GM12864 (cell line): ENCODE measurements at places on chromosomes 2 and 18.
A peak's percentile ranks its signal among the peaks of the same experiment; 100 is the strongest.

DNA sequence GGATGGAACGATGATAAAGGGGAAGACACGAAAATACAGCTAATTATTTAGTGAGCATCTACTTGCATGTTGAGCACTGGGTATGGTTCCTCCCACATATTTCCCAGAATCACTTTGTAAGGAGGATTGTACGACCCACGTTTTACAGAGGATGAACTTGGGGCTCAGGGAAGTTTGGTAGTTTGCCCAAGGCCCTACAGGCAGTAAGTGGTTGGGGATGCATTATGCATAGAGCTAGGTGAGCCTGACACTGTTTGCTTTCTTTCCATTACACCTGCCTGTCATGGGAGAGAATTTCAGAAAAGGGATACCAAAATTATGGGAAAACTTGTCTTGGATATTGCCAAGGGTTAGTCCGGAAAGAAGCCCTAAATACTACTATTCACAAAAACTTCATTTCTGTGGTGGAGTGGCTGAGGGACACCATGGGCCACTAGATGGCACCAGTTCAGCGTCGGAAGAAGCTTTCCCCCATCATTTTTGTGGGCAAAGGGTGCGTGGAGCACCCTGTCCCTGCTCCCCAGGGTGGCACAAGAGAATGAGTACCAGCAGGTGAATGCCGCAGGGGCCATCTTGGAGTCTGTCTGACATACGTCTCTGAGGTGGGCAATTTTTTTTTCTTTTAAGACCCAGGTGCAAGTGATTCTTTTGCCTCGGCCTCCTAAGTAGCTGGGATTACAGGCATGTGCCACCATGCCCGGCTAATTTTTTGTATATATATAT, 23.5 kb upstream of the C18orf32 start:
- DNase-seq = no peak

DNA sequence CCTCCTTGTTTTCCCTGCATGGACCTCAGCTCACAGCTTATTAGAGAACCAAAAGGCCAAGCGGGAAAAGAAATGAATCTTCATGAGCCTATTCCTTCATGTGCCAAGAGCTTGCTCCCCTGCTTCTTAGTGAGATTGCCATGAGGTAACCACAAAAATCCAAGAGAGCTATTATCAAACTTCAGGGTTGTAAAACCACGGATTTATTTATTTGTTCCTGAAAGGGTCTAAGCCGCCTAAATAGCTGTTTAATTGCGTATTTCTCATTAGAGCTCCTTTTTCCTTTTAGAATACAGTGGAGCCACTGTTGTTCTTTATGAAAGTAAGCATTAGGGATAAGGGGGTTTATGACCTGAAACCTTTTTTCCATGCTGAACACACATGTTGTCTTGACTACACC, 58.0 kb downstream of the SRD5A2 start:
- DNase-seq = no peak

DNA sequence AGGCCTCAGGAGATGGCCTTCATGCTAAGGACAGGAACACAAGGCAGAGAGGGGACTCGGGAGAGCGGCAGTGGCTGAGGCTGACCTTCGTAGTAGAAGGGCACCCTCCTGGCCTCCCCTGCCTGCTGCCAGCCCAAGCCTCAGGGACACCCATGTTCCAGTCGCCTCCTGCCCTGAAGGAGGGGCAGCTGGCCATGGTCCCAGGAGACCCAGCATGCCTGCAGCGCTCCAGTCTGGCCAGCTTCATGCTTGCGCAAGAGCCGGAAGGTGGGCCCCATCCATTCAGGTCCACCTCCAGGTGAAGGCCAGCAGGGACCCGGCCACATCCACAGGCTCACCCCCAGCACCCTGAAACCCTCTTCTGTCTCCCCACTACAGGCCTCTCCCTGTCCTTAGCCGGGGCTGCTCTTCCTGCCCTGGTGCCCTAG, 35.0 kb downstream of the BIN1 start:
- DNase-seq = no peak

DNA sequence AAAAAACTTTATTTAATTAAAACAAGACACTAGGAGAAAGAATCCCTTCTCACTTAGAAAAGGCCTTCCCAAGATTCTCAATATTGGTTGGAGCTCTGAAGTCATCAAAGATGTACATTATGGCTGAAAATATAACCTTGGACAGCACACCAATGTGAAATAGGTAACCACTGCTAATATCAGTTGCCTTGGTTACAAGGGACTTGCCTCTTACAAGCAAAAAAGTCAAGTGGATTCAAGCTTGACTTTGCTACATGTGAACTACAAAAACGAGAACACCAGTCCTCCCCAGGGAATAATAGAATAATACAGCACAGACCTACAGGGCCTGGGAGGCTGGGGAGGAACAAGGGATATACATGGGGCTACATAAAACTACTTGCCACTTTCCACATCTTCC, 46.1 kb downstream of the NABP1 start:
- DNase-seq = no peak

DNA sequence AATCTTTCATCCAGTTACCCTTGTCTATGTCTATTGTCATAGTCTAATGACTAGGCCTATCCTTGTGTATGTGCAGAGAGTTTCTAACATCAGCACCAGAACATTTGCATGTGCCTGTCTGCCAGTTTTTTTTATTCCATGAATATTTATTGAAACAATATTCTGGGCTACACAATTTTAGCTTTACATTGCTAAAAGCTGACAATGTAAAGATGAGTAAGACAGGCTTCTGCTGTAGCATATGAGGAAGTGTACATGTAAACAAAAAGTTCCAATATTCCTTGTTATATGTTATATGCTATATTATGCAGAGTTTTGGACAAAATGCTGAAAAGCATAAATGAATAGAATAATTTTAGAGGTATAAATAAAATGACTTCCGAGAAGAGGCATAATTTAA, 357.7 kb downstream of the NYAP2 start:
- DNase-seq = no peak

- DNase-seq = no peak
Measured at GRCh38 chr2:26245231-26245732, 543 bp downstream of the HADHB start.

- DNase-seq = no peak
Measured at GRCh38 chr18:52287151-52287550, 52.8 kb upstream of the DCC start.

- no peak for DNase-seq
Measured at GRCh38 chr18:69567813-69568488, 167.3 kb downstream of the DOK6 start.

- no peak for DNase-seq
Measured at GRCh38 chr2:24510771-24511170, 19.7 kb downstream of the NCOA1 start.

GRCh38 chr2:16756831-16757644, 91.4 kb upstream of the CYRIA start:
- DNase-seq = peak; percentile 44

- DNase-seq = no peak
Measured at GRCh38 chr2:155054712-155055111, 356.2 kb downstream of the KCNJ3 start.

DNA sequence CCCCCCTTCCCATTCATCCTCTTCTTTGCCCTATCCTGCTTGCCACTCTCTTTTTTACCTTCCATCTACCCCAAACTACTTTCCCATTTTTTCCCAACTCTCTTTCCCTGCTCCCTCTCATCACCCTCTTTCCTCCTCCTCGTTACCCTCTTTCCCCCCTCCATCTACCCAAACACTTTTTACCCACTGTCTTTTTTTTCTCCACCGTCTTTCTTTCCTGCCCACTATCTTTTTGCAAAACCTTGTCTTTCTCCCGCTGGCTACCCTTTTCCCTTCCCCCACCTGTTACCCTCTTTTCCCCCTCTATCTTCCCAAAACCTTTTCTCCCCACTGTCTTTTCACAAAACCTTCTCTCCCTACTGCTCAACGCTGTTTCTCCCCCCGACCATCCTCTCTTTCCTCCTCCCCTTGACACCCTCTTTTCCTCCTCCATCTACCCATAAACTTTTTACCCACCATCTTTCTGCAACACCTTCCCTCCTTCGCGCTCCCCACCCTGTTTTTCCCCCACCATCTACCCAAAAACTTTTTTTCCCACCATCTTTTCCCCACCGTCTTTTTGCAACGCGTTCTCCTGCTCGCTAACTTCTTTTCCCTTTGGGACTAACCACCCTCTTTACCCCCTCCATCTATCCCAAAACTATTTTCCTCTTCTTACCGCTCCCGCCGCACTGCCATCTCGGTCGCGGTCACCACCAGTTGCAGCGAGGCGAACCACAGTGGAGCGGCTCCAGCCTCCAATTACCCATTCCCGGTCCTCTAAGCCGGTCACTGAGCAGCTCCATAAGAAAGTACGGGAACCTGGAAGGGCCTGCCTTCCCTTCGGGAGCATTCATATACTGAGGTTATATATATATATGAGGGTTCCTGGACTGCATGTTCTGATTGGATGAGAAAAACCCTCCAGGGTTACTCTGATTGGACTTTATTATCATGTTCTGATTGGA, 15.0 kb downstream of the CCDC74A start:
- DNase-seq = no peak

DNA sequence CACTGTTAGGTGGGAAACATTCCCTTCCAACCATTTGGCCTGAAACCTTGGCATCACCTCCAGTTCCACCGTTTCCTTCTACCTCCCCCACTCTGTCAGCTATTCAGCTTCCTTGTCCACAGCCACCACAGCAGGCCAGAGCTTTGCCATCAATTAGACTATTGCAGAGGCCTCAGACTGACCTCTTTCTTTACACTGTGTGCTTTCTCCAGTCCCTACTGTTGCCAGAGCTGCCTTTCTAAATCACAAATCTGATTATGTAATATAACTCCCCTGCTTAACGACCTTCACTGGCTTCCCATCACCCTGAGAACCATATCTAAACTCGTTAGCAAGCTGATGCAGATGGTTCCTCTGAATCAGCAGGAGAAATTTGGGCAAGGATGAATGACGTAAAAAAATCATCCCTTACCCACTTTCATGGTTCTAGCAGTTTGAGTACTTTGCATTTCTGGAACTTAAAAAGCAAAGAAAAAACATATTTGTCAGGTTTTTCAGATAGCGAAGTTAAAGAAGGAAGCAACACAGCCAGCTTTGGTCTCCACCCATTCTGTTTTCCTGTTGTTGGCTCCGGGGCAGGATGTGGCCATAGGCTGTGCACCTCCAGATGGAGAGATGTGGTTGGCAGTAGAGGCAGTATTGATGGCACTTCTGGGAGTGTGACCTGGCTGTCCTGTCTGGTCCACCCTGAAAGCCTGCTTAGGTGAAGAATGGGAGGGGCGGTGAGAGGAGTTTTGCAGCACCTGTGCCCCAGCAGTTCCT, 422.1 kb downstream of the PARD3B start:
- DNase-seq = no peak

- DNase-seq = no peak
Measured at GRCh38 chr18:379681-380330, 112.0 kb upstream of the THOC1 start.

DNA sequence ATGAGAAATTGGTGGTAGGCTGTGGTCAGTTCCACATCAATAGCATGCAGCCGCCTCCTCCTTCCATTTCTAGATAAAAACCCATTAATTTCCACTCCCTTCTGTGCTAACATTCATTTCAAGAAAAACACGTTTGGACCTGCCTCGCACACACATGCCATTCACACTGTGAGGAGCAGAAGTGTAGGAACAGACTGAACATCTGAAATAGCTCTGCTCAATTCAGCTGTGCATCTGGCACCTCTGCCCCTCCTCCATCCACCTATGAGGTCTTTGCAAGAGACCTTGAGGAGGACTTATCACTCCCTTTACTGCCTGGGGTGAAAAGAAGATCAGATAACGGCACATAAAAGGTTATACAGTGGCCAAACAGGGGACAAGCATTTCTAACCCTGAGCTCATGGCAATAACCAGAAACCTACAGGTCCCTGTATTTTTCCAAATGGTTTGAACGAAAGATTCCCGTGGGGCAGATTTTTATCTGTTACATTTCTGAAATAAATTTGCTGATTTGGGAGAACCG, 30.8 kb upstream of the LRP2 start:
- no peak for DNase-seq

DNA sequence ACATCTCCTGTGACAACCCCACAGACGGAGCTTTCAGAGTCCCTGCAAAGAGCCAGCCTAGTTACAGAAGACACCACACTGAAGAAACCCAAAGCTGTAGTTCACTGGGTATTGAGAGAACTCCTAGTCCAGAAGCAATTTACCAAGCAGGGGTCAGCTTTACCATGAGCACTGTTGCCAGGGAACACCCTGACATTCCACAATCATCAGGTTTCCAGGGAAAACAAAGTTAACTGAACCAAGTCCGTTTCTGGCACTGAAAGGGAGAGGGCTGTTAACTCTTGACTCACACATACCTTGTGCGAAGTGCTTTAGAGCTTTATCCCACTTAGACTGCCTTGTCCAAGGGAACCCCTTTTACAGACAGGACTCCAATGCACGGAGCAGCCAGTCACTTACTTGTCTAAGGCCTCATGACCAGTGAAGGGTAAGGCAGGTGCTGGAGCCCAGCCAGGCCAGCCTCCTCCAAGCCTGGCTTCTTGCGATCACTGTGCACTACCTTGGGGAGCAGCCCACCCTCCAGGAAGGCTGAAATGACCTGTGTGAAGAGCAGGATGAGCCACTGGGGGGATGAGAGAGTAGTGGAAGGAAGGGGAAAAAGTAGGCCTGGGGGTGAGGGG, 53.9 kb downstream of the REEP1 start:
- no peak for DNase-seq
